ENCODE measurements at places on chromosomes 3 and 15.

DNA sequence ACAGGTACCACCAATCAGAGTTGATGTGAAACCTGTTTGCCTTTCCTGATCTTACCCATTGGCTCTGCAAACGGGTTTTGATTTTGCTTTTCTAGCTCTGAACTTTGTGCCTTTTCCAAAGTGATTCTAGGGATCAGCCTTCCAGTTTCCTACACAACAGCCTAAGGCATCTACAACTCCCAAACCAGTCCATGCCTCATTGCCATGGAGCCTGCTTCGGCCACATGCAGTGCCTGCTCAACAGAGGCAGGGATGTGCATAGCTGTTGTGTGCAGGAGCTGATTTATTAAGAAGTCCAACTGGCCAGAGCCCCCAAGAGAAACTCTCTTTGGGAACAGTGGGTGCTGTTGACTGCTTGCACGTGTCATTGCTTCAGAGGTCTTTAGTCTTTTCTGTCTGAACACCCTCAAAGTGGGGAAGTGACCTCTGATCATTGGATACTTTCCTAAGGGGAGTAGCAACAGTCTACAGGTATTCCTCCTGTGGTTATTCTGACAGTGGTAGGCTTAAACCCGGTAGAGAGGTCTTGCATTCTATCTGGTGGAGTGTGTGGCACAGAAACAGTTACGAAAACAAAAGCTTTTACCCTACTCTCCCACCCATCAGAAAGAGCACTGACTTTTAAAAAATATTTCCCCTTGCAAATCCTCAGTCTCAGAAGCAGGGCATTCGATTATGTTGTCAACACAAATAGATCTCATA is 36.6 kb upstream of the THSD4 start:
- no peak overlapping the region for H3K27ac ChIP-seq
- peaks cover under 1% of the 10 kb centered on the region for H3K27me3 ChIP-seq
- H3K4me1 ChIP-seq: no peaks in the 10 kb centered on the region
- no peak overlapping the region for H3K4me3 ChIP-seq
- DNase-seq: no peak

- H3K4me1 ChIP-seq: no peaks in the 10 kb centered on the region
- H3K4me3 ChIP-seq: no peak overlapping the region
- H3K27me3 ChIP-seq: no peaks in the 10 kb centered on the region
- no peak overlapping the region for H3K27ac ChIP-seq
- no peaks in the 10 kb centered on the region for H3K36me3 ChIP-seq
- no peak for DNase-seq
Measured at GRCh38 chr3:110791995-110792686, 279.5 kb upstream of the NECTIN3 start.

DNA sequence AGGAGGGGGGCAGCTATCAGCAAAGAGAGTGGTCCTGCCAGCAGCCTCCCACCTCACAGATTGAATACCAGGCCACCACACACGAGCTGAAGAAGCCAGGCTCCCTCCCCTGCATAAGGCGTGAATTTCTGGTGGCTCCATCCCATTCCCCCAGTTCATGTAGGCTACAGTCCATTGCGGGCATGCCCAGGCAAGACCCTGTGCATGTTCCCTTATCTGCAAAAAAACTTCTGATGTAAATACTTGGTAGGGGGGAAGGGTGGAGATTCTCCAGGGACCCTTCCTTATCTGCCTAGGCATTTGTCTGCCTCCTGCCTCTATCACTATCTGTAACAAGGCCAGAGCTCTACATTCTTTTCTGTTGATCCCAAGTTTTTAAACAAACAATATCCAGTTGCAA is 27.6 kb upstream of the UBP1 start:
- no peaks in the 10 kb centered on the region for H3K36me3 ChIP-seq
- no peak overlapping the region for H3K4me3 ChIP-seq
- DNase-seq: no peak
- no peak overlapping the region for H3K27ac ChIP-seq

GRCh38 chr3:11507719-11508118 is 136.0 kb downstream of the VGLL4 start:
- H3K27ac ChIP-seq: no peak overlapping the region
- no peaks in the 10 kb centered on the region for H3K27me3 ChIP-seq
- H3K4me3 ChIP-seq: no peak overlapping the region
- H3K4me1 ChIP-seq: 0 out of 2 replicates have a peak, but pooled peaks cover 2% of the 10 kb centered on the region
- DNase-seq: no peak
- H3K36me3 ChIP-seq: no peaks in the 10 kb centered on the region

- no peak overlapping the region for H3K27ac ChIP-seq
- no peaks in the 10 kb centered on the region for H3K36me3 ChIP-seq
- no peak for DNase-seq
- no peak overlapping the region for H3K4me3 ChIP-seq
- H3K27me3 ChIP-seq: no peaks in the 10 kb centered on the region
Measured at GRCh38 chr3:138717348-138717747, 108.8 kb downstream of the FAIM start.

DNA sequence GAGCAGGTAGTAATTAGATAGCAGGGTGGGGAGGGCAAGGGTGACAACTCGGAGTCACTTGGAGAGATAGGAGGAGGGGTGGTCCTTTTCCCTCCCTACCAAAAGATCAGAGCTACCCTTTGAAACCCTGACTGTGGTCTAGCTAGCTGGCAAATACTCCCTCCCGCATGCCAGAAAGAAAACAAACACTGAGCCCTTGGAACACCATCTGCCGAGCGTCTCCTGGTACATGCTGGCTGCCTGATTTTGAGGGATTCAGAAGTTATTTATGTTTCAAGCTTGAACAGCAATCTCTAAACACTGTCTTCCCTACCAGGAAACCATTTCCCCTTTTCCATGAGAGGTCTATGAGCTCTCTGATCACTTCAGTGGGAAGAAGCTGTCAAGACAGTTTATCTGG is 291.6 kb upstream of the CFAP20DC start:
- H3K36me3 ChIP-seq: no peaks in the 10 kb centered on the region
- H3K27ac ChIP-seq: no peak overlapping the region
- no peak for DNase-seq
- no peaks in the 10 kb centered on the region for H3K4me1 ChIP-seq
- no peak overlapping the region for H3K4me3 ChIP-seq

DNA sequence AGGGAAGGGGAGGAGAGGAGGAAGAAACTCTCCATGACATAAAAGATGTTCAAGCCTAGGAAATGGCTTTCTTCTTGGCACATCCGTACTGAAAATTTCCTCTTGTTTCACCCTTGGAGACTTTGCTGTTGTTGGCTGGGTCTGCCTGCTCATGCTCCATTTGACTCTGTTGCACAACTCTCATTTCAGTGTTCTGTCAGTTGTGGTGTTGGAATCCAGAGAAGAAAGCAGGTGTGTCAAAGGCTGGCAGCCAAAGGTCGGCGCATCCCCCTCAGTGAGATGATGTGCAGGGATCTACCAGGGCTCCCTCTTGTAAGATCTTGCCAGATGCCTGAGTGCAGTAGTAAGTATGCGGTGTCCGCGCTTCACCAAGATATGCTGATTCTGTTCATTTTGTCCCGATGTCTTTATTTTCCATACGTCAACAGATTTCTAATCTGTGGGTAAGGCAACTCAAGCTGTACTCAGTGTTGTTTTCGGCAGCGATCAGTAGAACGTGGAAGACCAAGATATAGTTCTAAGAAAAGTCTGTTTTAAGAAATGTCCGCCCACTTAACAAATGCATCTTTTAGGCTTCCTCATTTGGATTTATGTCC is 265.2 kb upstream of the GOLGA6L4 start:
- H3K27ac ChIP-seq: no peak overlapping the region
- no peaks in the 10 kb centered on the region for H3K27me3 ChIP-seq

DNA sequence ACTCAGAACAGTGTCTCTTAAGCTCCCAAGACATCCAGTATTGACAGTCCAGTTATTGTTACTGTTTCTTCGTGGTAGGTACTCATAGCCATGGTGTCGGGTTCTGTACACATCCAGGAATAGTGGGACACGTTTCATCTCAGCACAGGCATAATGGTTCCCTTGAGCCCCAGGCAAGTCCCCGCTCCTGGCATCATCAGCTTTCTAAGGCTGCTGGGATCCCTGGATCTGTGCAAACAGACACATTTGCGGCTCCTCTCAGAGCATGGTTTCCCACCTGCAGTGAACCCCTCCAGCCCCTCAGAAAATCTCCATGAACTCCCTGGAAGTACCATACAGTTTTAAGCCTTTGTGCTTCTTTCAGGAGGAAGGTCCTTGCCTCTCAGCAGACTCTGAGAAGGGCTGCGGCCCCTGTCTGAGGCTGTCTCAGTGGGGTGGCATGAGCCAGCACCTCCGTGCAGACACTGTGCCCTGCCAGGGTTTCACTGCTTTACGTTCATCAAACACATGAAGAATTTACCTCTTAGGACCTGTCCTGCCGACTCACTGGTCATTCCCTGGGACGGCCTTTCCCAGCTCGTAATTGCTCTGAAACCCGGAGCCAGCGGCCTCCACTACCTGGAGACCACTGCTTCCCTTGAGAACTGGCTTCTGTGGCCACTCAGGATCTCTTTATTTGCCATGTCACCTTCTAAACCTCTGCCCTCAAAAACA is 124.9 kb downstream of the LRRK1 start:
- H3K4me1 ChIP-seq: peaks cover 5% of the 10 kb centered on the region
- no peaks in the 10 kb centered on the region for H3K27me3 ChIP-seq
- DNase-seq: no peak
- no peak overlapping the region for H3K4me3 ChIP-seq

- peaks cover 6% of the 10 kb centered on the region for H3K36me3 ChIP-seq
- H3K27ac ChIP-seq: no peak overlapping the region
- no peak for DNase-seq
- no peaks in the 10 kb centered on the region for H3K27me3 ChIP-seq
Measured at GRCh38 chr15:44595656-44596510, 58.9 kb downstream of the EIF3J start.

DNA sequence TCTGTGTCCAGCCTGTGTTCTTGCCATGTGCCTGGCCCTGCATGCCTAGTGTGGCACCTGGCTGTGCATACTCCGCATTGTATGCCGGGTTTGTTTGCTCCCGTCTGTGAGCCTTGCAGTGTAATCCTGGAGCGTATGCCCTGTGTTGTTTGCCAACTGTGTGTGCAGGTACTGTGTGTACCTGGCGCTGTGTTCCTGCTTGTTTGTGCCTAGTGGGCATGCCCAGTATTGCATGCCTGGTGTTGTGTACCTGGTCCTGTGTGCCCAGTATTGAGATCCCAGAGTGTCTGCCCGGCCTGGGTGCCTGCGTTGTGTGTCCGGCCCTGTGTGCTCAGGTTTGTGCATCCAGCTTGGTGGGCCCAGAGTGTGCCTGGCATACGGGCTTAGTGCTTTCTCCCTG is 54.5 kb upstream of the CHRNA7 start:
- peaks cover 3% of the 10 kb centered on the region for H3K4me1 ChIP-seq
- no peaks in the 10 kb centered on the region for H3K36me3 ChIP-seq
- H3K27me3 ChIP-seq: no peaks in the 10 kb centered on the region

GRCh38 chr3:71651625-71652024 is 68.1 kb upstream of the FOXP1 start:
- H3K4me1 ChIP-seq: 0 out of 2 replicates have a peak, but pooled peaks cover 3% of the 10 kb centered on the region
- no peaks in the 10 kb centered on the region for H3K36me3 ChIP-seq
- H3K27me3 ChIP-seq: no peaks in the 10 kb centered on the region
- no peak overlapping the region for H3K27ac ChIP-seq
- DNase-seq: no peak
- H3K4me3 ChIP-seq: no peak overlapping the region

GRCh38 chr15:68833700-68834331 is 13.1 kb upstream of the ANP32A start:
- DNase-seq: no peak
- H3K36me3 ChIP-seq: no peaks in the 10 kb centered on the region
- H3K27me3 ChIP-seq: no peaks in the 10 kb centered on the region
- H3K4me1 ChIP-seq: no peaks in the 10 kb centered on the region
- H3K4me3 ChIP-seq: no peak overlapping the region
- H3K27ac ChIP-seq: no peak overlapping the region

DNA sequence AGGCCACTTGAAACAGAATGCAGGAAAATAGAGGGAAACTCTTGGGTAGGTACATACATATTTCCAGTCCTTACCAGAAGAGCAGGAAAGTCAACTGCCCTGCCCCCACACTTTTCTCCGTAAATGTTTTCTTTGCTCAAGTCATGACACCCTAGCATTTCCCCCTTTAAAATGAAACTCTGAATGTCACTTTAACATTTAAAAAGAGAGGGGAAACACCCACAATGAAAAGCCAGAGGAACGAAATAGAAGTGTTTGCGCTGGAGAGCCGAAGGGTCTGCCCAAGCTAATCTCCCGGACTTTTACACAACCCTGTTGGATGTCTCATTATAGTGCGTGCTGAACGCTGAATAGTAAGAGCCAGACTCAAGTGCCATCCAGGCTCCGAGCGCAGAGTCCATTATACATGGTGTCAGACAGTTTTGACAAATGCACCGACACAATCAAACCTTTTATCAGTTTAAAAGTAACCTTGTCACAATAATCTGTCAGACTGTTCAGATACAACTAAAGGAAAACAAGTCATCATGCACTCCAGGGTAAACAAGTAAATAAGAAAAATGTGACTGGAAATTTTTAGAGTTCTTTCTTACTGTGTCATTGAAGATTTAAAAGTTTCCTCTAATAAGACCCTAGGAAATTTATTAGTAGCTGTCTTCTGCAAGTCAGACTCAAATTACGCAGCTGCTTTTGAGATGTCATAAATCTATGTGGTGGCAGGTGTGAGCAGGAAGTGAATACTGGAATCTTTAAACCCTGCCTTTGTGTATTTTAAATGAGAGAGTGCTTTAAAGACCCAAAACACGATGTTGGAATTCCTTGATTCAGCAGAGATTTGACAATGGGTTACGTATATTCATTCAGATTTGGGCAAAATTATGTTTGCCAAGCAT is 159.8 kb downstream of the RBMS3 start:
- no peak overlapping the region for H3K4me3 ChIP-seq
- no peak for DNase-seq
- no peaks in the 10 kb centered on the region for H3K27me3 ChIP-seq
- H3K27ac ChIP-seq: no peak overlapping the region
- H3K36me3 ChIP-seq: no peaks in the 10 kb centered on the region
- H3K4me1 ChIP-seq: no peaks in the 10 kb centered on the region

DNA sequence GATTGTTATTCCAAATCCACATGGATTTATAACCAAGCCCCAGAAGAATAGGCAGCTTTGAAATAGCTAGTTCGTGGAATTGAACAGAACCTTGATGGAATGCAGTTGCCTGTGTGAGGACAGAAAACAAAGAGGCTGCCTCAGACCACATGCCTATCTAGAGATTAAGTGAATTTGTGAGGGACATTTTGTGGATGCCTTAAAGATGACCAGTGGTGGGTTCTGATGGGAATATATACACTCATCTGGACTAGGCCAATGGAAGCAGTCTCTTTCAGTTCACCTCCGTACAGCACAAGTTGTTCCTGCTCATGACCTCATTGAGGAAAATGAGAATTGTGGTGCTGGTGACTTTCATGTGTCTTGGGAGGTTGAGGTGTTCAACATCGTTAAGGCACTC is 63.2 kb upstream of the PYDC2 start:
- DNase-seq: no peak
- no peaks in the 10 kb centered on the region for H3K27me3 ChIP-seq
- H3K36me3 ChIP-seq: no peaks in the 10 kb centered on the region
- no peak overlapping the region for H3K4me3 ChIP-seq

- no peaks in the 10 kb centered on the region for H3K36me3 ChIP-seq
- DNase-seq: no peak
- H3K27ac ChIP-seq: no peak overlapping the region
- H3K27me3 ChIP-seq: no peaks in the 10 kb centered on the region
- H3K4me3 ChIP-seq: no peak overlapping the region
- no peaks in the 10 kb centered on the region for H3K4me1 ChIP-seq
Measured at GRCh38 chr3:28103861-28104260, 137.6 kb upstream of the CMC1 start.

- H3K4me3 ChIP-seq: no peak overlapping the region
- H3K27ac ChIP-seq: no peak overlapping the region
- H3K4me1 ChIP-seq: peaks cover 2% of the 10 kb centered on the region
- H3K36me3 ChIP-seq: no peaks in the 10 kb centered on the region
- no peaks in the 10 kb centered on the region for H3K27me3 ChIP-seq
Measured at GRCh38 chr3:186151077-186151971, 42.4 kb upstream of the ETV5 start.

Measured in iPS DF 6.9 (cell line).